CD4-positive, CD25-positive, alpha-beta regulatory T cell (primary cell): ENCODE measurements at places on chromosomes 5 and 9. TPM values are rescaled to one million over a fixed set of nuclear protein-coding genes. Genes with fewer than 3 reads are reported as not detected.

TMEM8B gene
- 3.3 TPM for total RNA-seq

- DNase-seq: no peak
These were observed 318.1 kb downstream of the PIK3R1 start for GRCh38 chr5:68533571-68534084.

ADAMTSL2 gene
- not detected for total RNA-seq

DNA sequence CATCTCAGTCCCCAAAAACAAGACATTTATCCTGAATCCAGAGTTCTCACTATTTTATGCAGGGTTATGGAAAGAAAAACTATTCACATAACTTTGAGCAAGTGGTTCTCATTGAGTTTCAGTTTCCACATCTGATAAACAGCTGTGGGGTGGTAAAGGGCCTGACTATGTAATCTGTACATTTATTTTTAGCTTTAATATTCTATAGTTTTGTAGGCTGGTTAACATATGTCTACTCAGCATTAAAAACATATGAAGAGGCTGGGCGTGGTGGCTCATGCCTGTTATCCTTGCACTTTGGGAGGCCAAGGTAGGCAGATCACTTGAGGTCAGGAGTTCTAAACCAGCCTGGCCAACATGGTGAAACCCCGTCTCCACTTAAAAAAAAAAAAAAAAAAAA lies 301.5 kb upstream of the CCNG1 start:
- DNase-seq: no peak

DNA sequence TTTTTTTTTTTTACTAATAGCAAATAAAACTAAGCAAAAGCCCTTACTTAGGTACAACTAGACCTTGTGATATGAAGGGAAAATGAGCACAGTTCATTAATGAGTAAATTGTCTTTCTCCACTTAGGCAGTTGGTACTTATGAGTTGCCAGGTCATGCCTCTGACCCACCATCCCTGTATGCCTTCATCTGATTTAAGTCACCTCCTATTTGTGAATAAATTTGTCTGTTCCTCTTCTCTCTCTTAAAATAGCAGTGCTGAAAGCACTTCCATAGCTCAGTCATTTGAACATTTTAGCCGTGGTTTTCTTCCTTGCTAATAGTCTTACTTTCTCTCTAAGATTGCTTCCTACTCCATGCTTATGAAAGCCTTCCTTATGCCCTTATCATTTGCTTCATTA lies 61.4 kb downstream of the SLC44A1 start:
- DNase-seq: no peak

ZNF883 gene
- total RNA-seq: 0.52 TPM

DNA sequence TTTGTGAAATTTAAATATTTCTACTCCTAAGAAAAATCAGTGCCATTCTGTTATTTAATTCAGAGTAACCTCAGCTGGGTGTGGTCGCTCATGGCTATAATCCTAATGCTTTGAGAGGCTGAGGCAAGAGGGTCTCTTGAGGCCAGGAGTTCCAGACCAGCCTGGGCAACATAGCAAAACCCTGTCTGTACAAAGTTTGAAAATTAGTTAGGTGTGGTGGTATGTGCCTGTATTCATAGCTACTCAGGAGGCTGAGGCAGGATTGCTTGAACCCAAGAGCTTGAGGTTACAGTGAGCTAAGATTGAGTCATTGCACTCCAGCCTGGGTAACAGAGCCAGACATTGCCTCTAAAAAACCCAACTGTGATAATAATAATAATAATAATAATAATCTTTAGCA lies 44.8 kb upstream of the CNTLN start:
- no peak for DNase-seq

DNA sequence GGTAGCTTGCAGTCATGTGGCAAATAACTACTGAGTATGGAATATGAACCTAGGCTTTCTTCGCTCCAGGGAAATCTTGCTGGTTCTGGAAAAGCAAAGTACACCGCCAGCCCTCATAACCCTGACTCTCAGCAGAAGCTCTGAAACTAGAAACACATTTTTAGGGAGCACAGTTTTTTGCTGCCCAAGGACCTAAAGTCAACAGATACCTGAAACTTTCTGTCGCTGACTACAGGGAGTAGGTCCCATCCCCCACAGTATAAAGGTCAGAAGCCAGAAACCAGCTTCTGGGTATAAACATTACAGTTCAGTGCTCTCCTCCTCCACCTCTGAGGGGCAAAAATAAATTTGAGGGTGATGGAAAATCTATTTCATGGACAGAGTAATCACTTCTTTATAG lies 3.0 kb downstream of the ATOX1 start:
- DNase-seq: no peak

DNA sequence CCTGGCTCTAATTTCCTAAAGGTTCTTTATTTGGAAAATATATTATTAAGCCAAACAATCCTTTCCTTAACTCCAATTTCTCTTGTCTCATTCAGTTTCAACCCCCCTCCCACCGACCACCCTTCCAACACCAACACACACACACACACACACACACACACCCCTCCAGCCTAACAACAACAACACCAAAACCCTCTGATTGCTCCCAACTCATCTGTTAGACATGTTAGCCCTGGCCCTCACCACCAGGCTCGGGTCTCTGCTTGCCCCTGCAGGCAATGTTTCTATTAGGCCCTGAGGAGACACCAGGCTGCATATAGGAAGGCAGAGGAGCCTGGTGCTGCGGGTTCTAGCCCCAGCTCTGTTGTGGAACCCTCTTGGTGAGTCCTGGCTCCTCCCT lies 18.4 kb upstream of the TRAF1 start:
- DNase-seq: no peak

DNA sequence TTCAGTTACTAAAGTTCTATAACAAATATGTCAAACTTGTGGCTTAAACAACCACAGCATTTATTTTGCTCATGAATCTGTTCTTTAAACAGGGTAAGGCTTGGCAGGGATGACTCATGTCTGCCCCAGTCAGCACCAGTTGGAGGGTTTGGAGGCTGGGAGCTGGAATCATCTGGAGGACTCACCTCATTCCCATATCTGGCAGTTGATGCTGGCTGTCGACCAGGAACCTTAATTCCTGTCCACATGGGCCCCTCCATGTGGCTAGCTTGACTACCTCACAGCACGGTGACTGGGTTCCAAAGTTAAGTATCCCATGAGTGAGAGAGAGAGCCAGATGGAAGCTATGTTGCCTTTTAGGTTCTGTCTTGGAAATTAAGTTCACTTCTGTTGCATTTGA lies 13.8 kb upstream of the CCL28 start:
- DNase-seq: no peak

DNA sequence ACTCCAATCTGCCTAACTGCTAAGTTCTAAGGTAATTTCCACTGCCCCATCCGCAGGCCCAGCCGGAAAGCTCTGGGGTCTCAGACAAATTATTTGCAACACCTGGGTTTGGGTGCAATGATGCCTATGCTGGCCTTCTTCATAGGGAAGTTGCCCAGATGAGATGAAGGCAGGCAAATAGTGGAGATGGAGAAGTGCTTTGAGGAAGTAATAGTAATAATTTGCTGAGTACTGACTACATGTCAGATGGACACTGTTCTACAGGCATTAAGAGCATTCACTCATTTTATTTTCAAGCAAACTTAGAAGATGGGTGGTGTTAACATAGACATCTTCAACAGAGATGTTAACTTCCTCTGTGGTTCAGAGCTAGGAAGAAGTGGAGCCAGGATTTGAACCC lies 3.8 kb downstream of the PCDH12 start:
- no peak for DNase-seq

GRCh38 chr5:15515229-15515628 lies 15.2 kb downstream of the FBXL7 start:
- DNase-seq: no peak
